NT2/D1 (cell line): ENCODE measurements at places on chromosomes 1 and 21.
A peak's percentile ranks its signal among the peaks of the same experiment; 100 is the strongest.

DNA sequence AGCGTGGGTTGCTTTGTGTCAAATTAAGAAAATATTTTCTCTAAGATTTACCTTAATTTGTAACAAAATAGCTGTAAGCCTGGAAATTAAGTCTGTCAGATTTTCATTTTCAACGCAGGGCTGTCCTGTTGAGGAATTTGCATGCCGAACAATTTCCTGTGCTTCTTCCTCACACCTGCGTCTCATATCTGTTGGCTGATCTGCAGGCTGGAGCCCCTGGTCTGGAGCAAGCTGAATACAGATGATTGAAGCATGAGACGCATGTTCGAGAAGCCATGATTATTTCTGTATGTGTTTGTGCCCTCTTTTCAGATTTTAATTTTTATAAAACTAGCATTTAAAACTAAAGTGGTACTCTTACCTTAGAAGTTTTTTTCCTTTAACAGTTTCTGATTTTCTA, 9.8 kb downstream of the MIXL1 start:
- DNase-seq, result no peak

GRCh38 chr1:237211031-237211430, 169.0 kb downstream of the RYR2 start:
- no peak for DNase-seq

- peak; percentile 40 for DNase-seq
These were observed 33.3 kb downstream of the RCC2 start for GRCh38 chr1:17405898-17406759.

- DNase-seq, result no peak
These were observed 225.4 kb downstream of the SMYD3 start for GRCh38 chr1:246281639-246282038.

GRCh38 chr1:48969971-48970370, 193.3 kb upstream of the BEND5 start:
- DNase-seq, result no peak

GRCh38 chr1:7611421-7612010, 159.6 kb upstream of the VAMP3 start:
- no peak for DNase-seq

GRCh38 chr1:239228451-239228850, 157.9 kb upstream of the CHRM3 start:
- no peak for DNase-seq

- no peak for DNase-seq
These were observed 32.3 kb downstream of the VWA5B1 start for GRCh38 chr1:20322825-20323612.

GRCh38 chr1:96362623-96363022, 359.0 kb upstream of the PTBP2 start:
- no peak for DNase-seq

DNA sequence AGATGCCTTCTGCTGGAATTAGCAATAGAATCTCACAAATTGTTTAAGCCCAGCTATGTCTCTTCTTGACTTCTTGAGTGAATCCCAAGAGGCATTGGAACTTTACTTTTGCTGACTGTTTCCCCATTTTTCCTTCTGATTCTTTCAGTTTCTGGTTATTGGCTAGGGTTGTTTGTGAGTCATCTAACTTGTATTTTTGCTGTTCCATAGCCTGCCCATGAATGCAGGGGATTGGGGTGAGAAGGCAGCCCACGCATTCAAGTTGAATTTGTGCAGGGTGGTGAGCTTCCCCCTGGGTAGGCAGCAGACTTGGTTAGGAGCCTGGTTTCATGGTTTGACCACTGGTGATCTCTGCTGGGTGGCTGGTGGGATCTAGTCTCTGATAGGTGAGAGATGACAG, 10.4 kb upstream of the KLF17 start:
- DNase-seq, result no peak

DNA sequence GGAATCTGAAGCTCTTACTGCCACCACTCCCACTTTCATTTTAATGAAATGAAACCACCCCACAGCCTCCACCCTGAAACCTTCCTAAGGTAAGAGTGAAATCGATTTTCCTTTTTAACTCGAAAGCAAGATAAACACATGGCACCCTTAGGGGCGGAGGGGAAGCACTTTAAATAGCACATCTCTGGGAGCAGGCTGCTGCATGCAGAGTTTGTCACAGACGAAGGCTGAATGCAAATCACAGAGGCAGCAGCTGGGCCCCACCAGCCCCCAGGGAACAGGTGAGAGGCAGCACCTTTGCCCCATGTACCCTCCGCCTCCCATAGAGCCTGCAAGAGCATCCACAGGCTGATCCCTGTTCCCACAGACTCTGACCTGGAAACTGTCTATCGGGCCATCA, 60.0 kb upstream of the GRIK3 start:
- DNase-seq, result no peak

DNA sequence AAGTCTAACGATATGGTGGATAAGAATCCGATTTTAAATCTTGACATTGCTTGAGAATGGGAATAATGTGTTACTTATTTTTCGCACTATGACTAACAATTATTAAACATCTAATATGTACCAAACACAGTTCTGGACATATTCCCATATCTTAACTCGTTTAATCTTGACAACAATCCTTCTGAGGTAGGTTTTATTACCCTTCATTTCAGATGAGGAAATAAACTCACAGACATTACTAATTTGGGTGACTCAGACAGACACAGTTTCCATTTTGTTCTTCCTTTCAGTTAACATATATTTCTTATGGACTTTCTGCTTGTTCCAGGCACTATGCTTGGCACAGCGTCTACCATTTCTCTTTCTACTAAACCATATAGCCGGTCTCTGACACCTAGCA, 244.8 kb downstream of the SMYD3 start:
- DNase-seq, result no peak

- no peak for DNase-seq
These were observed 38.5 kb upstream of the EGLN1 start for GRCh38 chr1:231460614-231461013.

DNA sequence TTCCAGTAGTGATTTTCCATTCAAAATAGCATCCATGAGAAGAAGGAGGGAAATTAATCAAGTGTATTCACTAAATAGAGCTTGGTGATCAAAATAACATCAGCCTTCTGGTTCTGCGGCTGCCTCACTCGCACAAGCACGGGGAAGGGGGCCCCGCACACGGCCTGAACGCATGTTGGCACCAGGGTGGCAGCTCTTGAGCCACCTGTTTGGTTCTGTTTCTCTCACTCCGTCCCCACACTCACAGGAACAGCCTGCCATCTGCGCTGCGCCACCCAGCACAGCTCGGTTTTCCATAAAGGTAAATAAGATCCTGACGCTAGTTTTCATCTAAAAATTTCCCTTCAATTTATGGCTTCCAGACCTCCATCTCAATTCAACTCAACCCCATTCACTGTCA, 49.4 kb downstream of the TIAM1 start:
- DNase-seq, result no peak

DNA sequence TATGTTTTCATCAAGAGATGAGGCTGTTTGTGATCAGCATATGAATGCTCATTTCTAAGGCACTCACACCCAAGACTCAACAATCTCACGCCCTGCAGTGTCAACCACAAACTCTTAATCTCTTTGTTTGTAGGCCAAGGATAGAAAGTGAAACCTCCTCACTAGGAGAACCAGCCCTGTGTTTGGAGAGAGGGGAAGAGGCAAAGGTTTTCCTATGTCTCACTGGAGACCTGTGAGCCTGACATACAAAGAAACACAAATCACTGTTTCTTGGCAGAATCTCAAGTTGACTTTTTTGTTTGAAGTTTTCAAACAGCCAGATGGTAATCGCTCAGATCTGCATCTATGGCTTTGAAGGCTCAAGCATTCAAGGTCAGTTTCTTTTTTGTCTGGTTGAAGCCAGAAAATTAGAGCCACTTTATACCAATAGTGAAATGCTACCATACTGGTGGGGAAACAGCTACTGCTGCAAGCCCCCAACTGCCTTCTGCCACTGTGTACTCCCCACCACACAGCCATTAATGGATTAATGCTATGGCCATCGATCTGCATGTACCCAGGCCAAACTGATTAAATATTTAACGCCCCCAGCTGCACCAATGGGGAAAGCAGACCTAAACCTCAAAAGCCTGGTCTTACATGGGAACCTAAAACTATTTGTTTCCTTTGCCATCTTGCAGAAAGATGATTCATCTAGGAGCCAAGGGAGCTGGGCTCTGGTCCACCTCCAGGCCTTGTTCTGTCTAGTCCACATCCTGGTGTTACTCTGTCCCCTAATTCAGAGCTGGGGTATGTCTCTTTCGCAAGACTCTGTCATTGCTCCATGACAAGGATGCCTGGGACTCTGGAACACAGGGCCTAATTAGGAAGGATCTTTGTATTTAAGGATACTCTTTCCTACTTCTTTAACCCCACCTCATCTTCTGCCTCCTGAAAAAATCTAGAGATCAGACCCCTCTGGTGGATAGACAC, 16.3 kb downstream of the PDZK1 start:
- peak; percentile 23 for DNase-seq

GRCh38 chr1:207069061-207069460, 16.0 kb downstream of the PFKFB2 start:
- no peak for DNase-seq

DNA sequence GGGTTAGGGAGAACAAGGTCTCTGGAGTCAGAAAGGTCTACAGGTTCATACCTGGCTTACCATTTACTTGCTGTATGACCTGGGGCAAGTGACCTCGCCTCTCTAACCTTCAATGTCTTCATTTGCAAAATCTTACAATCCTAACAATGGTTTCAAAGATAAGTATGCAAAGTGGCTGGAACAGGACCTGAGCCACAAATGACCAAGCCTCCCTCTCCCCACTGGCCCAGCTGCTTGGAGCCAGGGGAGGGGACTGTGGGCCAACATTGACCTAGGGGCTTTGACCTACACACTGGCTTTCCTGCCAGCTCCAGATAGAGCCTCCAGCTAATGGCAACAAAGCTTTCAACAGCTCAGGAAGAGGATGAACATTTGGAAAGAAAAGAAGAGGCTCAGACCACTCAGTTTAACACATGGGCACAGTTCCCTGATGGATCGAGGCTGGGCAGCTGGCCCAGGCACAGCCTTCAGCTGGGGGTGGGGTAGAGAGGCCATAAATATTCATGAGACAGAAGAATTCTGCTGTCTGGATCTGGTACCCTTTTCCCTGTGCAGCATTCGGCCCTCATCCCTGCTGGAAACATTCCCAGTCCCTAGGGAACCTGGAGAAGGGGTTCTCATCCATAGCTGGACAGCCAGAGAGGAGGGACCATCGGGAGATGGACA, 12.9 kb downstream of the PTAFR start:
- no peak for DNase-seq
